ENCODE measurements at places on chromosomes 2 and 18.

- no peak for DNase-seq
Observed at GRCh38 chr2:123546353-123546752, 478.7 kb upstream of the CNTNAP5 start.

GRCh38 chr2:31060397-31060796 lies 77.8 kb downstream of the GALNT14 start:
- no peak for DNase-seq

GRCh38 chr18:46581648-46582047 lies 75.4 kb downstream of the LOXHD1 start:
- DNase-seq, result no peak

GRCh38 chr18:63788447-63789096 lies 13.4 kb downstream of the SERPINB7 start:
- no peak for DNase-seq

GRCh38 chr2:216739035-216739434 lies 43.7 kb upstream of the IGFBP5 start:
- DNase-seq, result no peak

DNA sequence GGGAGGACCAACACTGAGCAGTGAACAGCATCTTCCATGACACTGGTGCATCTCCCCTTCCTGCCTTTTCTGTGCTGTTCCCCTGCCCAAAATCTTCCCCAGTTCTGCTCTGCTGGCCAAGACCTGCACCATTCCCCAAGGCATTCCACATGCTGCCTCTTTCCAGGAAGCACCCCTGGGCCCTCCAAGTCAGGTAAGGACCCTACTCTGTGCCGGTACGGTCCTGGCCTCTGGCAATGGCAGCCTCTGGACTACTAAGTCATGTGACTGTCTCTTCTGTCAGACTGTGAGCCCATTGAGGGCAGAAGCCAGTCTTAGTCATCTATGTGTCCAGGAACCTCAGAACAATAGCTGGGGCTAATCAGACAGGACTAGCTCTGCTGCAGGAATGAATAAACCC lies 282.0 kb downstream of the MYCN start:
- no peak for DNase-seq

GRCh38 chr2:17540813-17541530 lies 476 bp downstream of the VSNL1 start:
- DNase-seq, result no peak

DNA sequence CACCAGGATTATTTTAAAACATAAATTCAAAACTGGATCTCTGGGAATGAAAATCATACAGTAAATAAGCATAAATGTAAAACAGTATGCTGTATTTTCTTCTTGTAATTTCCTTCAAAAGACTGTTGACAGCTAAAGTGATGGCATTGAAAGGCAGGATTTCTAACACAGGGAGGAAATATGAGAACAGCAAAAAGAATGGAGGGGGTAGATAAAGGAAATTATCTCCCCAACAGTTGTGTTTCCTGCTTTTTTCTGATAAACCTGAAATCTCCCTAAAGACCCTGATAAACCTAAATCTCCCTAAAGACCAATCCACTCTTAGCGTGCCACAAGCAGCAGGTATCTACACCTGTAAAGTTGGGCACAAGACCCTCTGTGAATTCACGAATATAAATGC lies 50.8 kb downstream of the PIAS2 start:
- no peak for DNase-seq

- no peak for DNase-seq
Observed at GRCh38 chr2:46781468-46782189, 134.0 kb downstream of the MCFD2 start.

DNA sequence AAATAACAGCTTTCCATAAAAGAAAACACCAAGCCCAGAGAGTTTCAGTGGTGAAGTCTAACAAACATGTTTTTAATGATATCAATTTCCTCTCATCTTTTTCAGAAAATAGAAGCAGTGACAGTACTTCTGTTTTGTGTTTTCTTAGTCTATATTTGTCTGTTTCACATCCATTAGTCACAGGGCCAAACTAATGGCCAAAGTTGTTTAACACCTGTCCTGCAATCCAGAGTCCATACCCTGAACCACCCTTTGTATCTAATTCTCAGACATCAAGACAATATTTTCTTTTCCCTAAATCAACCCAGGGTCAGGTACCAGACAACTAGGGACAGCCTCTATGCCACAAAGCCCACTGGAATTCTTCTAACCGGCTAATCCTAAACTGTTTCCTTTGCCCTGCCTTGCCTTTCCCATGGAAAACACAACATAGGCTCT lies 25.9 kb downstream of the TMSB10 start:
- no peak for DNase-seq

DNA sequence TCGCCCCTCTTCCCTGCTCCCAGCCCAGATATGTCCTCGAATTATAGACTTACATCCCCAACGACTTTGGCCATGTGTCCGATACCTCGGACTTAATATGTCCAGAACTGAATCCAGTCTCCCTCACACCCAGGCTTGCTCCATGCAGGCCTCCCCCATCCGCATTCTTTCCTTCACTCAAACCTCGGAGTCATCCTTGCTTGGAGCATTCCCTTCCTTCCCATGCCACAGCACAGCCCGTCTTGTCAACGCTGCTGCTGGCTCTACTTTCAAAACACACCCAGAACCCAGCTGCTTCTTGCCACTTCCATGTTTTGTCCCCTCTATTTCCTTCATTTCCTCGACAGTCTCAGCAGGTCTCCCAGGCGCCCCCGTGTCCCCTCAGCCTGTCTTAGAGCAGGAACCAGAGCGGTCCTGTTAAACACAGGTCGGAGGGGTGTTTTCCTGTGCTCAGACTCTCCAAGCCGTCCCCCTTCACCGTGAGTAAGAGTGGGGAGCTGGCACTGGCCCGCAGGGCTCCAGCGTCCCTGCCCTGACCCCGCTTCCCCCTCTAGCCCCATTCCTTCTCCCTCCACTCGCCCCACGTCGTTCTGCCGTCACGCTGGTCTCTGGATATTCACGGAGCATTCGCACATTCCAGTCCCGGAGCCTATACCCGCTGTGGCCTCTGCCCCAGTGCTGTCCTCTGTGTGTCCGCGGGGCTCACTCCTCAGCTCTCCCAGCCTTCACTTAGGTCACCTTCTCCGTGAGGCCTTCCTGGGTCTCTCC lies 54.4 kb downstream of the VAPA start:
- no peak for DNase-seq

- no peak for DNase-seq
Observed at GRCh38 chr2:160892204-160892603, 268.0 kb upstream of the TANK start.

DNA sequence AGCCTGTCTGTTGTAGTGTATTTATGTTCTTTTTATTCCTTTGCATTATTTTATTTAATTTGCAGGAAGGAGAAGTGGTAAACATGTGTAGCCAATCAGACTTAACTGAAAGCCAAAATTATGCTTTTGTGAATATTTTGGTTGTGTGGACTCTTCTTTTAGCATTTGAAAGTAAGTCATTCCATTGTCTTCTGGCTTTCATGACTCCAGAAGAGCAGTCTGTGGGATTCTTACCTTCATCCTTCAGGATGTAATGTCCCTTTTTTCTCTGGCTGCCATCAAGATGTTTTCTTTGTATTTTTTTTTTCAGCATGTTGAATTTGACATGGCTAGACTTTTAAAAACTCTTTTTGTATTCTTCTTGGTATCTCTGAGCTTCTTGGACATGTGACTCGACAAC lies 895.2 kb upstream of the ZEB2 start:
- DNase-seq, result no peak

- no peak for DNase-seq
Observed at GRCh38 chr2:109197491-109198418, 68.8 kb downstream of the SH3RF3 start.

- DNase-seq, result no peak
Observed at GRCh38 chr2:130756053-130756873, 923 bp downstream of the AMER3 start.

DNA sequence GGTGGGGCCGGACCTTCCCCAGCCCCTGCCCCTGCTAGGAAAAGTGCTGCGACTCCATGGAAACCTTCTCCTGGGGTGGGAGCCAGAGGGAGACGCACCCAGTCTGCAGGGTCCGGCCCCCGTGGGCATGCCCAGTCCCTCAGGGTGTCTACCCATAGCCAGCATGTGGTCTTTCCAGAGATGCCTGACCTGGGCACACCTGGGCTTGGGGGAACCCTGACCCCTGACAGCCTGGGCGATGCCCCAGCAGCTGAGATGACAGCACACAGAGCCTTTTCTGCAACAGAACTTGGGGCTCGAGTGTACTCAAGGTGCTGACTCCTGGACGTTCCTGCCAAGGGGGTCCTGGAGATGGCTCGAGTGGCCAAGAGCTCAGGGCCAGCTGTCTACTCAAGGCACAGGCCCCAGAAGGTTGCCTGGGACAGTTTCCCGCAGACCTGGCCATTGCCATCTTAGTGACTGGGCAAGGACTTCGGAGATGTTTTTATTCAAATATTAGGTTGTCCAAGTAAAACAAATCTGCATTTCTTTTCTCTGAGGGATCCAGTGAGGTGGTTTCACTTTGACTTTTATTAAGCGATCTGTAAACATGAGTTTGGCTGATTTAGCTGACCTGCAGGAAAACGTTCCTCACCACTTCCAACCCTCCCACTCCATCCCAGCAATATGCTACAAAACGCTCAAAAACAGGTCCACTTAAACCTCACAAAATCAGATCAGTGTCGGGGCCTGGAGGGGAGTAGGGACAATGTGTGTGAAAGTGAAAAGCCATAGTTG lies 228.0 kb downstream of the EIPR1 start:
- DNase-seq, result no peak

- no peak for DNase-seq
Observed at GRCh38 chr2:16713011-16713423, 47.4 kb upstream of the CYRIA start.

- no peak for DNase-seq
Observed at GRCh38 chr2:173347305-173348168, 7.1 kb upstream of the CDCA7 start.

- no peak for DNase-seq
Observed at GRCh38 chr2:234864506-234864905, 87.3 kb upstream of the SH3BP4 start.

DNA sequence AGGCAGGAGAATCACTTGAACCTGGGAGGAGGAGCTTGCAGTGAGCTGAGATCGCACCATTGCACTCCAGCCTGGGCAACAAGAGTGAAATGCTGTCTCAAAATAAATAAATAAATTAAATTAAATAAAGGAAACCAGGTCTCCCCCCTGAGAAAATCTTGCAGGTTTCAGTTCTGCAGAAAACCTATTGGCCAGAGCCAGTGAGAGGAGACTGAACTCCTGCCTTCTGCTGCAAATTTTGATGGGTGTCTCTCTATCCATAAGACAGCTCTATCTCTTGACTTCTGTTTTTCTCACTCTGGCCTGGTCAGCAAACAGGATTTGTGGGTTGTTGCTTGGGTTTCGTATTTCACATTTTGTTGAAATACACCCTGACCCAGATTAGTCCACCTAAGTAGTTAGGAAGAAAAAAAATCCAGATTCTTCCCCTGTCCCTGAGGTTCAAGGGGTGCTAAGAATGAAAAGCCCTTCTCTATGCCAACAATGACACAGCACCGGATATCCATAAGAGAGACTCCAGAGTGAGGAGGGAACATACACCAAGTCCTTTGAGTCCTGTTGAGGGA lies 86.7 kb upstream of the MAP4K4 start:
- DNase-seq, result no peak

DNA sequence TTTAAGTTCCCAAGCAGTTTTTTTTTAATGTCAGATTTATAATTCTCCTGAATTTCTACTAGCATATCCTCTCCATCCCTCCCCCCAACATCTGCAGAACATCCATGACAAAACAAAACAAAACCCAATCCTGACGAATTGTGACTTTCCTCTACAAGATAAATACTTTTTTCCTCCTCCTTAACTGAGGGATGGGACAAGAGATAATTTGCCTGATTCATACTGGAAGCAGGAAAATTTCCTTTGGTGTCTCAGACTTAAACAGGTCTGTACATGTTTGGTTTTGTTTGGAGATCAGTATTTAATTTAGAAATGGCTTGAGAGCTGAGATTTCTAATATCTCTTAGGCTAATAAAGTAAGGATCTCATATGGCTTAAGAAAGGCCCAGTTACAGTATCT lies 2.2 kb downstream of the CAVIN2 start:
- no peak for DNase-seq

GRCh38 chr2:240050278-240050677 lies 3.0 kb downstream of the OR6B3 start:
- no peak for DNase-seq

DNA sequence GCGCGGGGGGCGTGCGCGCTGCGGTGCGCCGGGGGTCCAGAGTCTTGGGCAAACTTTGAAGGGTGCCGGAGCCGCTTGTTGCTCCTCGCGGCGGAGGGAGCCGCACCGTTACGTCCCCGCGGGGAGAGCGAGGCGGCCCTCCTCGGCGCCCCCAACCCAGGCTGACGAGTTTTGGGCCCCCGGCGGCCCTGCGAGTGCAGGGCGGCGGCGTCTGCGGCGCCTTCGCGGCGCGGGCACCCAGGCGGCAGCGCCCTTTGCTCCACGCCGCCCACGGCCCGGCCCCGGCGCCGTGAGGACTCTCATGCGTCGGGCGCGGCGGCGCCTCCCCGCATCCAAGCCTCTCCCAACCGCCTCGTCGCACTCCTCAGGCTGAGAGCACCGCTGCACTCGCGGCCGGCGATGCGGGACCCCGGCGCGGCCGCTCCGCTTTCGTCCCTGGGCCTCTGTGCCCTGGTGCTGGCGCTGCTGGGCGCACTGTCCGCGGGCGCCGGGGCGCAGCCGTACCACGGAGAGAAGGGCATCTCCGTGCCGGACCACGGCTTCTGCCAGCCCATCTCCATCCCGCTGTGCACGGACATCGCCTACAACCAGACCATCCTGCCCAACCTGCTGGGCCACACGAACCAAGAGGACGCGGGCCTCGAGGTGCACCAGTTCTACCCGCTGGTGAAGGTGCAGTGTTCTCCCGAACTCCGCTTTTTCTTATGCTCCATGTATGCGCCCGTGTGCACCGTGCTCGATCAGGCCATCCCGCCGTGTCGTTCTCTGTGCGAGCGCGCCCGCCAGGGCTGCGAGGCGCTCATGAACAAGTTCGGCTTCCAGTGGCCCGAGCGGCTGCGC lies 814 bp downstream of the FZD7 start:
- DNase-seq, result no peak

All from stimulated activated CD4-positive, alpha-beta T cell treated with anti-CD3 and anti-CD28 coated beads, TNF-alpha, amount 100 ng/mL, for 4 hours (primary cell).